ENCODE measurements at places on chromosomes 12 and 14.

DNA sequence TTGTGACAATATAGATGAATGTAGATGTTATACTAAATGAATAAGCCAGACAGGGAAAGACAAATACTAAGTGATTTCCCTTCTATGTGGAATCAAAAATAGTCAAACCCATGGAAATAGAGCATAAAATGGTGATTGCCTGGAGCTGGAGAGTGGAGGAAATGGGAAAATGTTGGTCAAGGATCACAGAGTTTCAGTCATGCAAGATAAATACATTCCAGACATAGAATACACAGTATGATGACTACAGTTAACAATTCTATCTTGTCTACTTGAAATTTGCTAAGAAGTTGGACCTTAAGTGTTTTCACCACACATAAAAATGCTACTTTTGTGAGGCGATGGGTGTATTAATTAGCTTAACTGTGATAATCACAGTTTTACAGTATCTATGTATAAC lies 1182.7 kb downstream of the AACS start:
- no peaks in the 10 kb centered on the region for H3K36me3 ChIP-seq
- no peak overlapping the region for H3K4me3 ChIP-seq
- no peaks in the 10 kb centered on the region for H3K4me1 ChIP-seq
- H3K27ac ChIP-seq: no peak overlapping the region
- DNase-seq: no peak

DNA sequence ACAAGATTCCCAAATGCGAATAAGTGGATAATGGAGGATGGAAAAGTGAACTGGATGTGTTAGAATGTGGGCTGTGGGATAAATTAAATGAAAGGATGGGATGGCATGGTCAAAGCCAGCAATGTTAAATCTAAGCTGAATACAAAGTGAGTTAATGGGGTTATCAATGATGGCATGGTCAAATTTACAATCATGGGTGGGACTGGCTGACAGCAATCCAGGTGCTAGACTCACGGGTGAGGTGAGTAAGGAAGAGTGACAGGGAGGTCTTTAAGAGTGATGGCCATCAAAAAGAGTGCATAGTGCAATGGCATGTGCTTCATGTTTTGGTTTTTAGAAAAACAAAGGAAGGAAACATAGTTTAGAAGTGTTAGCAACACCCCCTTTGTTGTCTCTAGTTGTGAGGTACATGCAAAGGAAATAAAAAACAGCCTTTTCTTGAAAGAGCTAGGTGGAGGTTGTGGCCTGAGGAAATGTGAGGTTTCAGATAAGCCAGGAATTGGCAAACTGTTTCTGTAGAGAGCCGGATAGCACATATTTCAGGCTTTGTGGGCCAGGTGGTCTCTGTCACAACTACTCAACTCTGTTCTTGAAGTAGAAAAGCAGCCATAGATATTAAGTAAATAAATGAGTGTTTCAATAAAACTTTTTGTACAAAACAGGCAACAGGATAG lies 328.7 kb downstream of the RPL10L start:
- no peaks in the 10 kb centered on the region for H3K4me1 ChIP-seq
- no peak overlapping the region for H3K27ac ChIP-seq
- no peak for DNase-seq
- no peaks in the 10 kb centered on the region for H3K36me3 ChIP-seq
- no peak overlapping the region for H3K4me3 ChIP-seq

DNA sequence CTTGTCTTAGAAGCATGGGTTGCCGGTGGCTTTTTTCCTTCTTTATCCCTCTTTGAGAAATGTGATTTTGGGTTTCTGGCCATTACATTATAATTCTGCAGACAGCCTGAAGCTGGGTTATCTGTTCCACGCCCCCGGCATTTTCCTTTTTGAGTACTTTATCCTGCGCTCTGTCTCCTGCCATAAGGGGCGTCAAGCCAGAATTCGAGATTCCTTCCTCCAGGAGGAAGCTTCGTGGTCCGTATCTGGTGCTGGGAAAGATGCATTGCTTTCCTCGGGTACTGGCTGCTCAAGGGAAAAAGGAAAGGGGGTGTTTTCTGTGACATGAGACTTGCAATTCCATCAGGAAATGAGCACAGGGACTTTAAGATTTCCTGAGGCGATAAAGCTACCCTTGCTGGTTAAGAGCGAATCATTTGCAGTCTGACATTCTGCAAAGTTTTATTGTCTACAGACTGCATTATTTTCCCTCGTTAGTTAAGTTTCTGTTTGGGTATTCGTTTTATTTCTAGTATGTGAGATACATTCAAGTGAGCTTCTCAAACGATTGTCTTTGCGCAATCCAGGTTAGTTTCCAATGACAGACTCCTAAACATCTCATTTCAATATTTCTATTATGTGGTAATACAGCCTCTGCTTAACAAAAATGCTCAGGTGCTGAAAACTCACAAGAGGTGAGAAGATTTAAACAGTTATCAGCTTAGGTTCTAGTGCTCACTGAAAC lies 694 bp downstream of the AKAP5 start:
- peaks cover 4% of the 10 kb centered on the region for H3K27me3 ChIP-seq
- DNase-seq: peak; percentile 22
- H3K27ac ChIP-seq: peak overlapping the region; percentile 27
- H3K4me3 ChIP-seq: peak overlapping the region; percentile 73

- H3K27ac ChIP-seq: no peak overlapping the region
- no peak overlapping the region for H3K4me3 ChIP-seq
- DNase-seq: no peak
- peaks cover 6% of the 10 kb centered on the region for H3K4me1 ChIP-seq
- no peaks in the 10 kb centered on the region for H3K27me3 ChIP-seq
Observed at GRCh38 chr12:67099858-67100257, 169.3 kb upstream of the CAND1 start.

DNA sequence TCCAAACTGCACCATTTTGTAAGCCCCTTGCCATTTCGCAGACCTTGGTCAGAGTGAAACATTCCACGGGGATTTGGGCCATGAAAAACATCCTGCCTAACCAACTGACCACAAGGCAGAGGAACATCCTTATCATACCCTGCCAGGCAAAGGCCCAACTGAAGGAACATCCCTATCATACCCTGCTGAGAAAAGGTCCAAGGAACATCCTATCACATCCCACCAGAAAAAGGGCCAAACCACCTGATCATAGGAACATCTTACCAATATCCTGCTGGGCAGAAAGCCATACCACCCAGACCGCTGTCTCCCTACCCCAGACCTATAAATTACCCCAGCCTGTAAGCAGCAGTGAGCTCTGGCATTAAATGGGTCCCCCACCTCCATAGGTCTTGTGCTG lies 19.4 kb upstream of the LRRC9 start:
- no peak overlapping the region for H3K27ac ChIP-seq
- H3K27me3 ChIP-seq: no peaks in the 10 kb centered on the region
- H3K4me3 ChIP-seq: no peak overlapping the region
- no peaks in the 10 kb centered on the region for H3K36me3 ChIP-seq
- no peaks in the 10 kb centered on the region for H3K4me1 ChIP-seq

- no peaks in the 10 kb centered on the region for H3K36me3 ChIP-seq
- no peak overlapping the region for H3K4me3 ChIP-seq
- no peak overlapping the region for H3K27ac ChIP-seq
- no peak for DNase-seq
Observed at GRCh38 chr14:68644101-68644500, 148.8 kb downstream of the ZFP36L1 start.

DNA sequence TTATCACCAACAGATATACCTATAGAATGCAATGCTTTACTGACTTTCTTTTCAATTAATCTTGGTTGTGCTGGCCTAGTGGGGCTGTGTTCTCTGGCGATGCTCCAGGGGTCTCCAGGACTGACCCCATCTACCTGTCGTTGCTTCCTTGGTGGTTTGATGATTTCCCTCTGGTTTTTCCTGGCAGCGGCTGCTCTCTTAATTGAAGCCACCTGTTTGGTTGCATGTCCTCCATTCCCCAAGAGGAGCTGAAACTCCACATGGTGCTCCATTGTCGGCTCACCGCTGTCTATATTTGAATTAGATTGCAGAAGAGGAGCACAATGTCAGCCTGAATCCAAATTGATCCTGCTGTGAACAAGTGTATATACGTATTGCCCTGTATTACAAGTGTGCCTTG lies 7.1 kb upstream of the IFNG-AS1 start:
- no peaks in the 10 kb centered on the region for H3K27me3 ChIP-seq
- H3K4me3 ChIP-seq: no peak overlapping the region
- H3K4me1 ChIP-seq: no peaks in the 10 kb centered on the region

DNA sequence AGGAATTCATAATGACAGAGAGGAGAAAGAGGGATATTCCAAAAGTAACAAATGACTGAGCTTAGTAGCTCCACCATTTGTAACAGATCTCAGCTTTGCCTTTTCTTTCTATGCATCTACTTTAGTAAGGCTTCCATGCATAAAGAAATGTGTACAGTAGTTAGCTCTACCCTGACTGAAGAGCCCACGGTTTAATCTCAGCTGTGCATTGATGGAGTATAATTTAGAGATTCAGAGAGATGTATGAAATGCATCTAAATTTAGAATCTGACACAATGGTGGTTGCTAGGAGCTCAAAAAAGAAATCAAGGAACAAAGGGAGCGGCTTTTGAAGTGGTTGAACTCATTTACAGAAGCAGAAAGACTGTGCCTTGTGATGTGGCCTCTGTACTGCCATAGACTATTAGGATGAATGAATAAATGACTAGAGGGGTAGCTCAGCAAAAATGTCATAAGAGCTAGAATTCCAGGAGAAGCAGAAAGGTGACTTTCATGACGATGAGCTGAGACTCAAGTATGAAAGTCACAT lies 838.6 kb downstream of the RPS29 start:
- no peak for DNase-seq
- no peak overlapping the region for H3K27ac ChIP-seq
- no peaks in the 10 kb centered on the region for H3K27me3 ChIP-seq
- H3K4me3 ChIP-seq: no peak overlapping the region
- no peaks in the 10 kb centered on the region for H3K36me3 ChIP-seq
- peaks cover 11% of the 10 kb centered on the region for H3K4me1 ChIP-seq

DNA sequence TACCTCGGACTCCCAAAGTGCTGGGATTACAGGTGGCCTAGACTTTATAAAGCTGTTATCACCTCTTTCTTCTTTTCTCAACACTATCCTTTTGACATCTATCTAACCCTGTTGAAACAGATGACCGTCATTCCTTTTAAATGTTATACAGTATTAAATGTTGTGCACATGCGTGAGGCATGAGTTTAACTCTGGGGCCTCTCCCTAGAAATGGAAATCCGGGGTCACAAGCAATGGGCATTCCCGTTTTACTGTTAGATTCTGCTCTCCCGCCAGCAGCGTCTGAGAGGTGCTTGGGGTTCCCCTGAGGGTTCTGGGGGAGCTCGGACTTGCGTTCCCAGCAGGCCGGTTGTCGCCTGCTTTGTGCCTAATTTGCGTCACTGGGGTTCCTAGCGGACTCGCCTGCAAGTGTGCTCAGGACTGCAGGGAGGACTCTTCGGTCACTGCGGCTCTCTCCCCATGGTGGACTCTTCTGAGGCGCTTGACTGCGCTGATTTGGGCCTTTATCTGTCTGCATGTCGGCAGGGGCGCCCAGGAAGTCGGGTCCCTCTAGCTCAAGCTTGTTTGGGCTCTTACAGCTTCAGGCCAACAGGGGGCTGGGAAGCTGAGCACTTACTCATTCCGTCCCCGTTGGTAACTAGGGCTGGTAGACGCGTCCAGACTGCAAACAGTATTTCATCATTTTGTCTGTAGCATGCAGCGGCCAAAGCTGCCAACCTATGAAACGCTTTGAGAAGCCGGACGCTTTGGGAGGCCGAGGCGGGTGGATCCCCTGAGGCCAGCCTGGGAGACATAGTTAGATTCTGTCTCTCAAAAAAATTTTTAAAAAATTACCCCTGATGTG lies 1.2 kb upstream of the RAN start:
- no peaks in the 10 kb centered on the region for H3K27me3 ChIP-seq
- peaks cover 19% of the 10 kb centered on the region for H3K36me3 ChIP-seq
- DNase-seq: peak; percentile 75
- peak overlapping the region; percentile 85 for H3K27ac ChIP-seq
- peak overlapping the region; percentile 94 for H3K4me3 ChIP-seq

- H3K4me1 ChIP-seq: no peaks in the 10 kb centered on the region
- H3K27ac ChIP-seq: no peak overlapping the region
- H3K27me3 ChIP-seq: no peaks in the 10 kb centered on the region
- no peak for DNase-seq
Observed at GRCh38 chr14:33570694-33571310, 380.1 kb downstream of the EGLN3 start.

DNA sequence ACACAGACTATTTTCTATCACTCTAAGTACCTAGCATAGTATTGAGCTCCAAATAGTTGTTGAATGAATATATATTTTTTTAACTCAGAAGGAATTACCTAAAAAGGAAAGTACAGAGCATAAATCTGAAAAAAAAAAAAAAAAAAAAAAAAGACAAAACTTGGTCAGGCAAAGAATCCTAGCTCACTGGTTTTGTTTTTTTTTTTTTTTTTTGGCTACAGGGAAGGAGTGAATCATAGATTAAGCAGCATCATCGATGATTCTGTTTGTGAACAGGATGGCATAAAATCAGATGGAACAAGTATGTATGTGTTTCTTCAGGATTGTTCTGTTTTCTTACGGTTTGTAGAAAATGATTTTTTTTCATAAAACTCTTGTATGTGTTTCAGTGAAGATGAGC lies 66.1 kb upstream of the BCAT1 start:
- no peak for DNase-seq
- H3K27ac ChIP-seq: no peak overlapping the region
- H3K4me3 ChIP-seq: no peak overlapping the region
- H3K4me1 ChIP-seq: no peaks in the 10 kb centered on the region
- H3K27me3 ChIP-seq: no peaks in the 10 kb centered on the region

DNA sequence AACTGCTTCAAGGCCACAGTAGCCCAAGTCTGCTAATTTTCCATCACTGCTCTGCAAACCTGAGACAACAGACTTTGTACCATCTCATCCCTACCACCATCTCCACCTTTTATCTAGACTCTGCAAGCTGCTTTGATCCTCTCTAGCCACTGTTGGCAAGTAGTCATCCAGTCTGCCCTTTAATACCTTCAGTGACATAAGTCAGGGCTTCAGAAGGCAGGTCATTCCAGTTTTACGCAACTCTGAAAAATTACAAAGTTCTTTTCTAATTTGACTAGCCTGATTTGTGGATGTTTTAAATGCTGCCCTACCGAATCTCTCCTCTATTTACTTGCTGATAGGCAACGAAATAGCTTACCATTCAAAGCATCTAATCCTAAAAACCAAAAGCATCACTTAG lies 2.8 kb downstream of the FERMT2 start:
- H3K4me3 ChIP-seq: peak overlapping the region; percentile 94
- peaks cover 22% of the 10 kb centered on the region for H3K36me3 ChIP-seq
- peaks cover 61% of the 10 kb centered on the region for H3K4me1 ChIP-seq
- H3K27me3 ChIP-seq: no peaks in the 10 kb centered on the region
- no peak overlapping the region for H3K27ac ChIP-seq

GRCh38 chr12:60863421-60863820 lies 1267.6 kb downstream of the SLC16A7 start:
- H3K36me3 ChIP-seq: no peaks in the 10 kb centered on the region
- no peak overlapping the region for H3K27ac ChIP-seq
- no peaks in the 10 kb centered on the region for H3K27me3 ChIP-seq

- H3K36me3 ChIP-seq: no peaks in the 10 kb centered on the region
Observed at GRCh38 chr14:101009531-101009930, 106.0 kb upstream of the RTL1 start.

GRCh38 chr14:67850066-67850830 lies 30.7 kb downstream of the RAD51B start:
- no peaks in the 10 kb centered on the region for H3K36me3 ChIP-seq
- H3K4me1 ChIP-seq: no peaks in the 10 kb centered on the region
- H3K27ac ChIP-seq: no peak overlapping the region
- no peaks in the 10 kb centered on the region for H3K27me3 ChIP-seq

- H3K4me1 ChIP-seq: no peaks in the 10 kb centered on the region
- no peaks in the 10 kb centered on the region for H3K36me3 ChIP-seq
- H3K27ac ChIP-seq: no peak overlapping the region
- H3K27me3 ChIP-seq: no peaks in the 10 kb centered on the region
Observed at GRCh38 chr14:35897616-35898111, 71.5 kb downstream of the BRMS1L start.

- no peak for DNase-seq
- H3K4me3 ChIP-seq: no peak overlapping the region
- H3K27ac ChIP-seq: no peak overlapping the region
- no peaks in the 10 kb centered on the region for H3K27me3 ChIP-seq
Observed at GRCh38 chr14:50350975-50351374, 38.9 kb downstream of the DMAC2L start.

Data from heart left ventricle (tissue), 16 donors.